SIG-M5 (cell line): ENCODE measurements at places on chromosomes 6 and 20.

DNA sequence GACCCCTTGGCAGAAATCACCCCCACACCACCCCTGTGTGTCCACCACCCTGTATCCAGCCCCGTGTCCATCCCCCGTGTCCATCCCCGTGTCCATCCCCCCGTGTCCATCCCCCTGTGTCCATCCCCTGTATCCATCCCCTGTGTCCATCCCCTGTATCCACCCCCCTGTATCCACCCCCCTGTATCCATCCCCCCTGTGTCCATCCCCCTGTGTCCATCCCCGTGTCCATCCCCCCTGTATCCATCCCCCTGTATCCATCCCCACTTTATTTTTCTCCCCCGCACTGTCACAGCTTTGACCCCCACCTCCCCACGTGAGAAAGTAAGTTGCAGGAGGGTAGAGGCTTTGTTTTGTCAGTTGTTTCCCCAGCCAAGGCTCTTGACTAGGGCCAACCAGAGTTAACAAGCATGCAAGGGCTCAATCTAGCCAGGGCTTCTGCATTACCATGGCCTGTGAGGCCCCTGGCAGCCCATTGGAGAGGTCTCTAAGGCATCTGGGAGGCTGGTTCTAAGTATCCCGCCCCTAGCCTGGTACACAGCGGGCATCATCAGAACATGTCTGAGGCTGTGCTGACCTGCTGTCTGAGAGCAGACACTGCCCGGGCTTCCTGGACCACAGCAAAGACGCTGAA, 18.1 kb upstream of the SIRPA start:
- DNase-seq = no peak

DNA sequence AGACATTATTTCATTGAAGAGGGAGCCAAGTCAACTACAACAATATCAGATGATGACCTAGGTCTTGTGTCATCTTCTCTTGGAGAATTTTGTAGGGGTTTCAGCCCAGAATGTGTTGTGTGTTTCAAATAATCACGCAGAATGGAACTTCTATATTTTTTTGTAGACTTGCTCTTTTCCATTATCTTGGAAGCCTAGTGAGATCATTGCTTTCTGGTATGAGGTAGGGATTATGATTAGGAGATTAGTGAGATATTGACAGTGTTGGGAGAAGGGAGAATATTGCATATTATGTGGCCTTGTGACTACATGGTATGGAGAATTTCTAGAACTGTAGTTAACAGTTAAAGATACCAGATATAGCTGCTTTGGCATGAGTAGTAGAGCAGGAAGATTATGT, 423.6 kb upstream of the PLCB4 start:
- DNase-seq = no peak

- no peak for DNase-seq
Observed at GRCh38 chr6:103367212-103367611, 1492.5 kb downstream of the HACE1 start.

- DNase-seq = no peak
Observed at GRCh38 chr6:108353853-108354252, 59.0 kb downstream of the AFG1L start.

- no peak for DNase-seq
Observed at GRCh38 chr6:2971420-2972218, at the start of gene SERPINB6. Gene SERPINB6 (minus strand): TSS chr6:2971567. CDS start chr6:2959332, 12,235 bp downstream.

- DNase-seq = no peak
Observed at GRCh38 chr6:40171343-40171742, 237.1 kb upstream of the MOCS1 start.

DNA sequence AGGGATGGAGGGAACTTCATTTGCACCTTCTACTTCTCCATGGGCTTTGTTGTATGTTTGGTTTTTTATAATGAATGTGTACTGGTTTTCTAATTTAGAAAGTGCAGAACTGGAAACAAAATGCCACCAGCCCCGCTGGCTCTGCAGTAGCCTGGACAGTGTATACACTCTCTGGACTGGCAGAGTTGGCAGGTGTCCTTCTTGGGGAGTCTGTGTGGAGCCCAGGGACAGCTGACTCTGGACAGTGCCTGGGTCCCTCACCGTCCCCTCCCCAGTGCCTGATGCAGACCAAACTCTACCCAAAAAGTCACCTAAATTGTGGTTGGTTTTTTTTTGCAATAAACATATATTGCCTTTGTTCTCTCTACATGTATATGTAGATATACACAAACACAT, 91.0 kb downstream of the SLC2A10 start:
- DNase-seq = no peak

GRCh38 chr6:135305684-135306083, 124.6 kb downstream of the MYB start:
- no peak for DNase-seq

DNA sequence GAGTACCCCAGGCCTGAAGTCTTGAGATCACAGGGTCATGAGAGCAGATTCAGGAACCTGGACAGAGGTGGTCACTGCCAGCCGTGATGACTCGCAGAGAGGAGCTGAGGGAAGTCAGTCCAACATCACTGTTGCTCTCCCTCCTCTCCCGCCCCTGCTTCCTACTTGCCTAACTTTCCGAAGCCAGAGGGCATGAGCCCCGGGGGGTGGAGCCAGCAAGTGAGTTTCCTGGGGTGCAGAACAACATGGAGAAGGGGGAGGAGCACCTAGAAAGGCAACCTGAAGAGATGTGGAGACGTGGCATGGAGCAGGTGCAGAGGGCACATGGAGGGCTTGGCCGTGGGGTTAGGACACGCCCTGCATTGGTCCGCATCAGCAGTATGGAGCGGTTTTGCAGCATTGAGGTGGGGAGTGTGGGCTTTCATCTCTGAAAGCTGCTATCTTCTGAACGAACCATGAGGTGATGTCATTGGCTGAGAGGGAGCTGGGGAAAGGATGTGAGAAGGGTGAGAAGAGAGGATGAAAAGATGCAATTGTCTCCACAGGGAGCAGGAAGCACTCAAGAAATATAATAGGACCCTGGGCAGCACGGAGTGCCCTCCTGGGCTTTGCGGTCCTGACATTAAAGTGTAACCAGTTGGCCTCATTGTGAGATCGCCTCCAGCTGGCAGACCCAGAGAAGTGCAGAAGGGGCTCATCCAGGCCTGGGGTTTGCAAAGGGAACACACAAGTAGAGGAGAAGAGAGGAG, 25.0 kb downstream of the GDAP1L1 start:
- no peak for DNase-seq

- no peak for DNase-seq
Observed at GRCh38 chr6:36577301-36577700, 16.9 kb upstream of the SRSF3 start.

- DNase-seq = no peak
Observed at GRCh38 chr6:80454661-80455365, 348.3 kb downstream of the BCKDHB start.

DNA sequence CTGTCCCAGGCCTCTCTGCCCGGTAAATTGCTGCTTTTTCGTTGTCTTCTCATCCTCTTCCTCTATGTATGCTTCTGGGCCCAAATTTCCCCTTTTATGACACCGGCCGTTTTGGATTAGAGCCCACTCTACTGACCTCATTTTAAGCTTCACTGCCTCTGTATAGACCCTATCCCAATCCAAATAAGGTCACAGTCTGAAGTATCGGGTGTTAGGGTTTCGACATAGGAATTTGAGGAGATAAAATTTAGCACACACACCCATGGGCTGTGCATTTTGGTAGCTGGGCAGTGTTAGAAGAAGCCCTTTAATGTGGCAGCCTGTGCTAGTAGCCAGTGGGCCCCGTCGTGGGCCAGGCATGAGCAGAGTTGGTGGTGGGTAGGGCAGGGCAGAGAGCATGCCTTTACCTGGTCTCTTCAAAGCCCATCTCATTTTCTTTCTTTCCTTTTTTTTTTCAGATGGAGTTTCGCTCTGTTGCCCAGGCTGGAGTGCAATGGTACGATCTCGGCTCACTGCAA, 27.9 kb upstream of the EZR start:
- no peak for DNase-seq

DNA sequence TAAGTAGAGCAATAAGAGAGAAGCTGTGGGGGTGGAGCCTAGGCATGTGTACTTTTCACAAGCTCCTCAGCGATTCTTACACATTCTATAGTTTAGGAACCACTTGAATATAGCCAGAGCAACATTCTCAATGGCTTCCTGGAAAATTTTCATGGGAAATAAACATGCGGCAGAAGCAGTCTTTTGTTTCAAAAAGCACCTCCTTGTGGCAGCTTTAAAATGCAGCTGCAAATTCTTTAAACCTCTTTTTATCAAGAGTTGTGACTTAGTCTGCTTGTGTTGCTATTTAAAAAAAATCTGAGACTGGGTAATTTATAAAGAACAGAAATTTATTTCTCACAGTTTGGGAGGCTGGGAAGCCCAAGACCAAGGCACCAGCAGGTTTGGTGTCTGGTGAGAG, 23.8 kb downstream of the NKX2-2 start:
- no peak for DNase-seq

- DNase-seq = no peak
Observed at GRCh38 chr6:156016186-156016976, 560.7 kb upstream of the NOX3 start.

GRCh38 chr20:35108921-35109320, 16.3 kb upstream of the TRPC4AP start:
- no peak for DNase-seq

DNA sequence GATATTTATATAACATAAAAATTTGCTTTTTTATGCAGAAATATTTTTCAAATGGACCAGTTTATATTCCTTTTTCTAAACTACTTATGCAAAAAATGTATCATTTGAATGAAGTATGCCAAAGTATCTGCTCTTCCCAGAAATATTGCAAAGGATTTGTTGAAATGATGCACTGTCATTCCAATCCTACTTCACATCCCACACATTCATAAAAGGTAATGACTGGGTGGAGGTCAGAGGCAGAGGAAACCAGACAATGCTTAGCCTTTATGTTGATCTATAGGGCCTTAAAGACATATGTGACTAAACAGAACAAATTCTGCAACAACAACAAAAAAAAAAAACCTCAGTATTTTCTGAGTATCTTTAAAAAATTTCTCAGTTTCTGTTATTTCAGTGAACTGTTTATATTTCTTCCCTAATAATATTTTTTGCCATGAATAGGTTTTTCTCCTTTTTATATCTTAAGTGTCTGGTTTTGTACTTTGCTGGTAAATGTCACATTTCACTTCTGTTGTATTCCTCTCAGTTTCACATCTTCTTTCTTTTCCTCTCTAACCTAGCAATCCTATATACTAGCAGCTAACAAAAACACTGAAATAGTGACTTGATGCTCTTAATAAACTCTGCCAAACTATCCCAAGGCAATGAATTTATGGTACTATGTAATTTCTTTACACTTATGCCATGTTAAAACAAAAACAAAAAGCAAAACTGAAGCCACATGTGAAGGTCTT, 374.1 kb downstream of the BCKDHB start:
- DNase-seq = no peak

- no peak for DNase-seq
Observed at GRCh38 chr6:154202958-154203357, 153.6 kb downstream of the IPCEF1 start.

DNA sequence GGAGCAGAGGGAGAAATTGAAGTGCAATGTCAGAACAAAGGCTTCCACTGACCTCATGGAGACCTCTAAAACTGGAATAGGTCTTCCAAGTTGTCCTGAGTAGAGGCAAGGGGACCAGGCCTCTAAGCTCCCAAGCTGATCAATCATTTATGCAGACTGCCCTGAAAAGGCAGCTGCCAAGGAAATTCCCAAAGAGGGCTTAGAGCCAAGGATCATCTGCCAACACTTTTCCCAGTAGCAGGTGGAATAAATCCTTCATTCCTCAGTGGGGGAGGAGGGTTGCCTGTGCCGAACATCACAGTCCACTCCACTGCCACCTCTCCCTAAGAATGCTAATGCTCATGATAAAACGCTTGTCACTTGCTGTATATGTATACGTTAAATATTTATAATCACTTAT, 29.3 kb upstream of the RALY start:
- DNase-seq = no peak

DNA sequence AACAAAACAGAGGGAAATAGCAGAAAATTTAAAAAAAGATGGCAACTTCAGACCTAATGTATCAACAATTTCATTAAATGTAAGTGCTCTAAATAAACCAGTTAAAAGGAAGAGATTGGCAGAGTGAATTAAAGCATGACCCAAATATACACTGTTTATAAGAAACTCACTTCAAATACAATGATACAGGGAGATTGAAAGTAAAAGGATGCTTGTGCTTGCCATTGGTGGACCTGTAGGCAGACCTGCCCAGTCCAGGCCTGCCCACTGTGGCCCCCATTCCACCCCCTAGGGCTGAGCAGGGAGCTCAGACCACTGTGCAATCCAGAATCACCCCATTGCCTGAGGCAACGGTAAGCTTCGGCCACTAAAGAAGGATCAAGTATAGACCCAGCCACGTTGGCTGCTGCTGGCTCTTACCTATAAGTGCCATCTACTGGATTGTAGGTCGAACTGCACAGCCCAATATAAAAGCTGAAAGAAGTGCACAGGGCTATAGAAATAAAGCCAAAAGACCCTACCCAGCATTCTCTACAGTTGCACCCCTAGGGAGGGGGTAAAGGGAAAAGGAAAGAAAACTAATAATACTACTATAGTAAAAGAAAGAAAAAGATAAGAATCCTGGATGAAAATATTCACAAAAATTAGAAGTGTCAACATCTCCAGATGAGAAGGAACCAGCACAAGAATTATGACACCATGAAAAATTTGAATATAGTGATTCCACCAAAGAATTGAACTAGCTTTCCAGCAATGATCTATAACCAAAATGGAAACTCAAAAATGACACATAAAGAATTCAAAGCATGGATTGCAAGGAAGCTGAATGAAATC, 36.1 kb downstream of the PSMB1 start:
- DNase-seq = no peak

- DNase-seq = no peak
Observed at GRCh38 chr6:164898412-164898811, 411.0 kb downstream of the C6orf118 start.

DNA sequence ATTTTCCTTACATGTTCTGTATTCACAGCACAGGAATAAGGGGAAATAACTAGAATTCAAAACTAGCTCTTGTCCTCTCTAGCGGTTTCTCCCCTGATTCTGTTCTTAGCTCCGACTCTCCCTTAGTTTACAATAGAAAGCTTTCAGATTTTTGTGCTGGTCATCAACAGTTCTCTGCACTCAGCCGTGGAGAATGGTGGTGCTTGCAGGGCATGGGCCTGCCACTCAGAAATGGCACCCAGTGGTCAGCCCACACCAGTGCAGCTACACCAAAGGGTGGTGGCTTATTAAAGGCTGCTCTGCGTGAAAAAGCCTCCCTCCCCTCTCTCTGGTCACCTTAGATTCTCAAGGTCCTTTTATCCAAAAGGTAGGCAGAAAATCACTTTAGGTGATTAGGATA, 123.5 kb downstream of the SASH1 start:
- no peak for DNase-seq

- DNase-seq = no peak
Observed at GRCh38 chr20:36482044-36482473, 59.3 kb upstream of the MYL9 start.

DNA sequence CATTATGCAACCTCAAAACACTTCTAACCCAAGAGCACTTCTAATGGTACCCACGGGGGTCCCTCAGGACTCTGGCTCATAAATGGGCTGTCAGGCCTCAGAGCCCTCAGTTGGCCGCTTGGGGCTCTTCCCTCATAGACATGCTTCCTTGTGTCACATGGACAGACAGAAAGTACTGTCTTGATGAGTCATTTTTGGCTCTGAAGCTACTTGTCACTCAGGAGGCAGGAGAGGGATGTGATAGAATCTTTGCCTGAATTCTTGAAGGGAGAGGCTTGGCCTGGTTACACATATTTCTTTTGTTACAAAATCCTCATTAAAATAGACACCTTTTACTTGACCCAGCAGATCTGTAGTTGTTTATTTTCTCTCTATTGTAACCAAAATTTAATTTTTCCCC, 15.1 kb upstream of the EDN1 start:
- no peak for DNase-seq
